ENCODE measurements at places on chromosomes 7 and 10.

DNA sequence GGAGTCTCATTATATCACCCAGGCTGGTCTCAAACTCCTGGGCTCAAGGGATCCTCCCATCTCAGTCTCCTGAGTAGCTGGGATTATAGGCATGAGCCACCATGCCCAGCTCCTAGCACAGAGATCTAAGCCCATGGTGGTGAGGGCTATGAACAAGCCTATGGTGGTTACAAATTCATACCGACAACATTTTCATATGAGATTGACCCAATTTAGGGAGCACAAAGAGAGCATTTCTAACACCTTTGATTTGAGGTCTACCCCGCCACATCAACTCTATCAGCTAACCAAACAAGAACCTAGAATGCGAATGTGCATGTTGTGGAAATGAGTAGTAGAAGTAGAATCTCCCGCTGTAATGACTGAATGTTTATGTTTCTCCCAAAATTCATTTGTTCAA, 14.2 kb upstream of the PRF1 start:
- no peak for DNase-seq

DNA sequence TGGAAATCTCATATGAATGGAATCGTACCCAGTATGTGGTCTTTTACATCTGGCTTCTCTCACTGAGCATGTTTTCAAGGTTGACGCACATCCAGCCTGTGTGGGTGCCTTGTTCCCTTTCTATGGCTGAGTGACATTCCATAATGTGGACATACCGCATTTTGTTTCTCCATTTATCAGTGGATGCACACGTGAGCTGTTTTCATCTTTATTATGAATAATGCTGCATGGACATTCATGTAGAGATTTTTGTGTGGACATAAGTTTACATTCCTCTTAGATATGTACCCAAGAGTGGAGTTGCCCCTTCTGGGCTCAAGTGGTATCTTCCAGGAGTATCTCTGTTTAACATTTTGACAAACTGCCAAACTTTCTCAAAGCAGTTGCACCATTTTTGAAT, 1.3 kb upstream of the SCART1 start:
- DNase-seq: no peak

- no peak for DNase-seq
Observed at GRCh38 chr7:28480595-28480994, 68.3 kb downstream of the CREB5 start.

- no peak for DNase-seq
Observed at GRCh38 chr7:156039971-156040677, 227.9 kb upstream of the SHH start.

DNA sequence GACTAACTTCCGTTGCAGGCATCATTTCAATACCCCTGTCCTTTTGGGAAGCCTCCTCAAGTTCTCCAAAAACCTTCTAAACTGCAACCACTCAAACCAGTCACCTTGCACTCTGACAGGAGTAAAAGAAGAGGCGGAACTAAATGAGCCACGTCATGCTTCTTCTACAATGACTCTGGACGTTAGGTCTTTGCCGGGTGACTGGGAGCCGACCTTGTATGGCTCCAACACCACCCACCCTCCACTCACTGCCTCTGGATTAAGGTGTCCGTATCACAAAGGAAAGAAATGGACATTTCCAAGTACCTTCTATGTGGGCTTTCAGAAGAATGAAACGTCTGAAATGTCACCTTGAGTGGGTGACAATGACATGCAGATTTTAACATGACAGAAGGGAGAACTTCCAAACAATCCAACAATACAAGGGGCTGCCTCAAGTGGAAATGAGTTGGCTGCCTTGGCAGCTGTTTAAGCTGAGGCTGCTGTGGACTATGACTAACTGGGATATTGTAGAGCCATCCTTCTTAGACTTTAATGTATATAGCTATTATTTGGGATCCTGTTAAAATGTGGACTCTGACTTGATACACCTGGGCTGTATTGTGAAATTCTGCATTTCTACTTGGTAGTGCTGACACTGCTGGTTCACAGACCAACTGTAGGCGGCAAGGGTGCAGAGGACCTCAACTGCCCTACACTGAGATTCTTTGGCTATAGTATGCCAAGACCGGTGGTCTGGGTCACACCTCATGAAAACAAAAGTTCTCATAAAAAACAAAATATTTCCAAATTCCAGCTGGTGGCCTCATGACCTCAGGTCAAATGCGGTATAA, 33.8 kb upstream of the PDLIM1 start:
- DNase-seq: no peak

DNA sequence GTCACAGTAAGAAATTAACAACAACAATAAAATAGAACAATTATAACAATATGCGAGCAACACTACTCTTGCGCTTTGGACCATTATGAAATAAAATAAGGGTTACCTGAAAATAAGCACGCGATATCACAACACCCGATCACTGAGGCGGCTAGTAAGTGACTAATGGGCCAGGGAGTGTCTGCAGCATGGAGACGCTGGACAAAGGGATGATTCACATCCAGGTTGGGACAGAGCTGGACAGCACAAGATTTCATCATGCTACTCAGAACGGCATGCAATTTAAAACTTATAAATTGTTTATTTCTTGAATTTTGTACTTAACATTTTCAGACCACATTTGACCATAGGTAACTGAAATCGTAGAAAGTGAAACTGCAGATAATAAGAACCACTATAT, 15.6 kb downstream of the HIBADH start:
- DNase-seq: no peak

DNA sequence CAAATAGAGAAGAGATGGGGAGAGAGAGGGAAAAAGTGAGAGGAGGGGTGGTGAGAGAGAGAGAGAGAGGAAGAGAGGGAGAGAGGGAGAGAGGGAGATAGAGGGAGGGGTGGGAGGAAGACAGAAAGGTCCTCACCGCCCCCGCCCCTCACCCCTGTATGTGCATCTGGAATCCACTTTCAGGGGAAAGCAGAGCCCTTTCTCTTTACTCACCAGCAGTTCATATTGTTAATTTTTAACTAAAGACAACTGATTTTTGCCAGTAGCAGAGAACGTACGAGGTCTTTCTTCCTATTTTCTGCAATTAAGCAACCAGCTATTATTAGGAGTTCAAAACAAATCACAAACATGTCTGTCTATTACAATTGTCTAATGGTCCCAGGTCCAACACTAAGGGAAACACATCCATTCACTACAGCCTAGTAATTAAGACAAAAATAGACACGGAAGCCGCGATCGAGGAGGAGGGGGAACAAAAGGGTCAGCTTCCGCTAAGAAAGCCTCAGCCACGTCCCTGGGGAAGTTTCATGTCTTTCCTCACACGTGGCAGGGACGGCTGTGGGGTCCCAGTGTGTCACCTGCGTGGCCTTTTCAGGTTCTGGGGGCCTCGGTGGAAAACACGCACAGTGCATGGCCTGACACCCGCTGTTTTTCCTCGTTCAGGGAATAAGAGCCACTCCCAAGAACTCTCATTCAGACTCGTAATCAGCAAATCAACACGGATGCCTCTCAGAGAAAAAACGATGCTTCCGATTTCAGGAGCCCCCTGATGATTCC, 572.0 kb downstream of the PTPRN2 start:
- no peak for DNase-seq

Data from DMS79 (cell line).